ENCODE measurements at places on chromosomes 1 and 21.

GRCh38 chr1:221620437-221621384 lies 121.2 kb downstream of the DUSP10 start:
- no peak for DNase-seq

- no peak for DNase-seq
Measured at GRCh38 chr1:153217212-153217611, at the start of gene PRR9. TSS of gene PRR9 (plus strand) at chr1:153217584. CDS start at chr1:153218145, 561 bp downstream.

- DNase-seq = no peak
Measured at GRCh38 chr1:30885570-30886522, 22.7 kb downstream of the SDC3 start.

- peak; percentile 35 for DNase-seq
Measured at GRCh38 chr1:76095802-76096201, 21.3 kb downstream of the ST6GALNAC3 start.

DNA sequence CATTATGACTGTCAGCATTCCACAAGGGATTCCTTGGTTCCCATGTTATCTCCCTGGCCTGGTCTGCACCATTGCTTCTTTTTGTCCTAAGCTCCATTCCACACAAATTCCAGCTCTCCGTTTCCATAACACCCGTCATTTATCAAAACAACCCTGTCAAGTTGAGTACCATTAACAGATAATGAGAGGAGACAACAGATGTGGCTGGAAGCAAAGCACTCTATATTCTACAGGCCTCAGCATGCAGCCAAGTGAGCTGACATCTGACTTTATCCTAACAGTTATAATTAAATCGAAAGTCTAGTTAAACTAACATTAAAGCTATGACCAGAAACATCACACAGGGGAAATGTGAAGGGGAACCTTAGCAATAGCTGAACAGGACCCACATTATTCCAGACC lies 110.4 kb downstream of the RERE start:
- DNase-seq = peak; percentile 66

- DNase-seq = no peak
Measured at GRCh38 chr1:117268535-117269455, 58.1 kb upstream of the VTCN1 start.

DNA sequence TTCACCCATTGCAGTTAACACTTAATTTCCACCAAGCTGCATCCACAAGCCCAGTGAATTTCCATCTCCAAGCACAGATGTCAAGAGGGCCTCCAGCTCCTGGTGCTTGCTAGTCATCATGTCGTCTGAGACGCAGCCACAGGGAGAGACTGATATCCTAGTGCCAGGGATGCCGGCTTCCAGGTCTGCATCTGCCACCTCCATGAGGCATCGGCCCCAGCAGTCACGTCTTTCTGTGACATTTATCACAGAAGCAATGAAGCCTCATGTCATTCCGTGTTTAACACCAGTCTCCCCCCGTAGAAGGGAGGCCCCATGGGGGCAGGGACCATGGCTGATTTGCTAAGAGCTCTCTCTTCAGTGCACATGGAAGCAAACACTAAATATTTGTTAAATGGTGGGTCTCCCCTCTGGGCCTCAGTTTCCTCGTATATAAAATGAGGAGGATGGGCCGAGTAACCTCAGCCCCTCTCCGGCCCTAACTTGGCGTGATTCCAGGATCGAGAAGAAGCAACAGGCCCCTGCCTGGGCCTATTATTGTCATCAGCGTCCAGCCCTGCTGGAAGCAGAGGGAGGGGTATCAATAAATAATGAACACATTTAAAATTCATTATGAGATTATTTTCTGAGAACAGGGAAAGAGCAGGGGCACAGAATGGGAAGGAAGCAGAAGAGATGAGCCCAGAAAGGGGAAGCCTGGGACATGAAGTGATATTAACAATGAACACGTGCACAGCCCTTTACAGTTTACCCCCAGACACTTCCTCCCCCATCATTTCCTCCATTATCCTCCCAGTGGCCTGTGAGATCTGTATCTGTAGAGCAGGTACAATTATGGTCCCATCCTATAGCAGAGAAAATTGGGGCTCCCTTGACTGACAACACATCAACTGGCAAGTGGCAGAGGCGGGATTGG lies 837 bp upstream of the C1QB start:
- DNase-seq = no peak

GRCh38 chr1:5907966-5908365 lies 84.3 kb downstream of the NPHP4 start:
- no peak for DNase-seq

DNA sequence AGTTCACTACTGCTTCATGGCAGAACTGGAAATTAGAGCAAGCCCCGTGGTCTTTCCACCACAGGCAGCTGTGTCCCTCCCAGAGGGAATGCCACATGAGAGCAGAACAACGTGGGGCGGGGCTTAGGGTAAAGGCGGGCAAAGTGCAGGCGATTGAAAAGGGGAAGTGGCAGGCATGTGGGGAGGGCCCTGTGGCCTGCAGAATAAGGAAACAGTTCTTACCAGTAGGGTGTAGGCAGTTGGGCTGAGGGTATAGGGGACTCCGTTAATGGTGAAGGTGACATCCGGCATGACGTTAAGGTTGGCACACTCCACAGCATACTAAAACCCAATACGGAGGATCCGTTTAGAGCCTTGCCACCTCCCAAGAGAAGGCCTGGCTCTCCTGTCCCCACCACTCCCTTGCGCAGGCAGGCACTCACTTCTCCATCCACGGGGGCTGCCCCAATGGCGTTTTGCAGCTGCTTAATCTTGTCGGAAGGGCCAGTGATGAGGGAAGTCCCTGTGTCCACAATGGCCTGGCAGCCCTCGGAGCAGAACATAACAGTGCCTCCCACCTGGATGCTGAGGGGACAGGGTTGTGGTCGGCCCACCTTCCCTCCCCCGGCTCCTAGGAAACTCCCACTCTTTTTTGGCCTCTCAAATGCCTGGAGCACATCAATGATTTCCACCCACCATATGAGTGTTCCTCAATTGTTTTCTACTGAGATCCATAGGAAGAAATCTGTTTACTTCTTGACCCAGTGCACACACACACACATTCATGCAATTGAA lies 9.1 kb upstream of the RAB7B start:
- DNase-seq = peak; percentile 7

GRCh38 chr1:234921266-234922062 lies 207.2 kb downstream of the TOMM20 start:
- DNase-seq = no peak

DNA sequence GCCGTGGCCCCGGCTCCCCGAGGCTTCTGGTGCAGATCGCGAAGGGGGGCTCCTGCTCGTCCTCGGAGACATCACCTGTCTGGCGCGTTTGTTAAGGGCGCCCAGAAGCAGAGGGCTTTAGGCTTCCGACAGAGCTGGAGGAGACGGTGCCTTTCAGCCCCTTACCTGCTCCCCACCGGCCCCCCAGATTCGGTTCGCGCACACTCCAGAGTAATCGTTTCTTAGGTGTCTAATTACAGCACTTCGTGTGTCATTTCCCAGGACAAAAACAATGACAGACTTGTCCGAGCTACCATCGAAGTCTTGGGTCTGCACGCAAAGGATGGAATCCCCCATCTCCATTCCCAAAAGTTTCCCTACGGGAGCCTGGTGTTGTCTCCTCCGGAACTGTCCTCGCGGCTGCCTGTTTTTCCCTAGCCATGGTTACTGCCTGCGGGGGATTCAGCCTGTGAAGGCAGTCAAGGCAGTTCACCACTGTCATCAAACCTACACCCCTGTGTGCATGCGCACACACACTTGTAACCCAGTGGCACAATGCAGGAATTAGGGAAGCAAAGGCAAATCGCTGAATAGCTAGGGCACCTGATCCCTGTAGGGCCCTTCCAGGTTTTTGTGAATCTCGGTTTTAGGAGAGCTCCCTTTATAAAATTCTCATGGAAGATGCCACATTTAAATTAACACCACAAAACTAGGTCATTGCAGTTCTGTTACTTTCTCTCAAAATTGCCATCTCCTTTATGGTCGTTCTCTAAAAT lies 738 bp upstream of the CDC42BPA start:
- peak; percentile 56 for DNase-seq

GRCh38 chr1:214300149-214300780 lies 19.3 kb downstream of the SMYD2 start:
- DNase-seq = no peak

- DNase-seq = no peak
Measured at GRCh38 chr1:21324368-21325141, 34.3 kb upstream of the ECE1 start.

DNA sequence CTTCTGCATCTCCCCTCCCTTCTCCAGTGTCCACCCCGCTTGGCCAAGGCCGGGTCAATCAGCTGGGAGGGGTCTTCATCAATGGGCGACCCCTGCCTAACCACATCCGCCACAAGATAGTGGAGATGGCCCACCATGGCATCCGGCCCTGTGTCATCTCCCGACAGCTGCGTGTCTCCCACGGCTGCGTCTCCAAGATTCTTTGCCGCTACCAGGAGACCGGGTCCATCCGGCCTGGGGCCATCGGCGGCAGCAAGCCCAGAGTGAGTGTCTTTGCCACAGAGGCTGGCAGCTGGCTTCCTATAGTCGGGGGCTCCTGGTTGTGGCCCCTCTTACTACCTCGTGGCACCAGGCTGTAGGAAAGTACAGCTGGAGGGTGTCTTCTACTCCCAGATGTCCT lies 3.6 kb downstream of the PAX7 start:
- no peak for DNase-seq

DNA sequence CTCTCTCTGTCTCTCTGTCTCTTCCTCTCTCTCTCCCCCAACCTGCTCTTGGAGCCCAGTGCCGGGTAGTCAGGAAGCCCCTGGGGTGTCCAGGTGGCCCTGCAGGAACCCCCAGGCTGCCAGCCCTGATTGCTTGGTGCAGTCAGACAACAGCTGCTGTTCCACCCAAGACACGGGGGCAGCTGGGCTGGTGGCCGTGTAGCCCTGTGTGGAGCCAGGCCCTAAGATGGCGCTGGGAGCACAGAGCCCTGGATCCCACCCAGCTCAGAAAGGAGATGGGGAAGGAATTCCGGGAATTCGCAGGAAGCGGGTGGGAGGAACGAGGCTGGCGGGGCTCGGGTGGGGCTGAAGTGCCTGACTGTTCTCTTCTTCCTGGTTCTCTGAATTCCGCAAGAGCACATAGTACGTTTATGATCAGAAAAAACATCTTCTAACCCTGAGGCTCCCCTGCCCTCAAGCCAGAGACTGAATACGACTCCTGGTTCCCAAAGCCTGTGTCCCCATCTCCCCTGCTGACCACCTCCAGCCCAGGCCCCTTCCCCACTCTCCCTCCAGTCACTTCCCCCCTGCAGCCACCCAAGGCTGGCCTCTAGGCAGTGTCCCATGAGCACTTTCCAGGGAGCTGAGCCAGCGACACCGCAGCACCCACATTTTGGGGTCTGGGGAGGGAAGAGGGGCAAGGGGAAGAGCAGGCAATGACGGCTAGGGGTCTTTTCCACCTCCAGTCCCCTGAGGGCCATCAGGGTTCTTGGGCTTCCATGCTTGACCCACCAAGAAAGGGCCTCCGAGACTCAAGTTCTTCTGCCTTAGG lies 55.0 kb downstream of the WNT9A start:
- no peak for DNase-seq

- no peak for DNase-seq
Measured at GRCh38 chr1:223188618-223189356, 45.7 kb upstream of the TLR5 start.

DNA sequence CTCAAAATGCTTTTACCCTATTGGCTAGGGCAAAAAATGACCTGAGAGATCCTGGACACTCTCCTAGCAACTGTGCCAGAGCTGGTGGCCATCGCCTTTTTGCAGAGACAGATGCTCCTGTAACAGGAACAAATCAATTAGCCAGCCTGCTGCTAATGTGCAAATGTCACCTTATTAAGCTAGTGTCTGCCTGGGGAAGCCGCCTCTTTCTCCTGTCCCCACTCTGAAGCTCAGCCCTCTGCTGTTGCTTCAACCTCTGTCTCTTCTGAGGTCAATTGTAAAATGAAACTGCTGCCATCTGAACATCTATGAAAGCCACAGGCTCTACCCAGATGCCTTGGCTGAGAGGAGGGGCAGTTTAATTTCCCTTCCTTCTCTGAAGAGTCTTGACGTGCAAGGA lies 85.5 kb upstream of the CACNA1E start:
- no peak for DNase-seq

DNA sequence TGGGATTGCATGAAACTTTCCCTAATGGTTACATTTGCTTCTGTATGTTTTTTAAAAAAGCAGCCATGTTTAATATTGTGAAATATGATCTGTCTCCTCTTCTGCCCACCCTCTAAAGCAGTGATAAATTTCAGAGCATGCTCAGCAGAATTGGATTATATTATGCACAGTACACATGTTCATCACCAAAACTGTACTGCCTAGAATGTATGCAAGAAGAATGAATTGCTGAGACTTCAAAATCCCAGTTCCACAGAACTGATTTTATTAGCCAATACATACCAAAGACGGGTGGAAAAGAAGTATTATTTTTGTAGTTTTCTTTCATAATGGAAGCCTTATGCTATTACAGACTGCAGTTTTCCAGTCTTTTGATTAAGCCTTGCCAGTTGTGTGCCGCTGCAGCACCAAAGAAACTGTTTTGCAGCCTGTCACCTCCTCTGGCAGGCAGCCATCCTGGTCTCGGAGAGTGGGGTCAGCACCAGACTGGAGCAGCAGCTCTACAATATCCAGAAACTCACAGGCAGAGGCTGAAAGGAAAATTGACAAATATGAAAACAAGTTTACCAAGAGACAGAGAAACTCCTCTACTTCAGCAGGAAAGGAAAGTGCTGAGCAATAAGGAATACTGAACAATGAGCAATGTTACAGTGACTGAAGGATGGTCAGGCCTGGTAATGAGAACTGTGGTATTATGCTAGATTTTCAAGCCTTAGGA lies 58.1 kb downstream of the LHX4 start:
- DNase-seq = no peak

DNA sequence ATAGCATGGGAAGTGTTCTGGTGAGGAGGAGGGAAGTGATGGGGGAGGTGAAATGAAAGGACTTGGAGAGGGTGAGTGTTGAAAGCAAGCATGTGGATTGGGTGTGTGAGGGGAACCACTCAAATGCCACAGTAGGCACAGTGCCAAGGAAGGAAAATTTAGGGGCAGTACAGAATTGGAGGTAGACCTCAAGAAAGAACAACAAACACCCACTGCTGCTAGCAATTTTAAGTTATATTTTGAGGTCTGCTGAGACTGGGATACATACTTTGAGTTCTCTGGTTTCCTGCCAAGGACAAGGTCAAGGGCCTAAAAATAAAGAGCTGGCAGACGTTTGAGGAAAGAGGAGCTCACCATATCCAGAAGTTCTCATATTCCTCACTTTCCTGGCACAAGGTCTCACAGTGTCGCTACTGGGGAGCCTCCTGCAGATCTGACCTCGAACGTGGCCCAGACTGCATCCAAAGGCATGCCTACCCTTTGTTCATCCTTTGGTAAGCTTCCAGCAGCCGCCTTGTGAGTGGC lies 104.0 kb downstream of the BRINP2 start:
- no peak for DNase-seq

GRCh38 chr21:45403133-45403824 lies 1.7 kb upstream of the COL18A1 start:
- no peak for DNase-seq

GRCh38 chr1:161946071-161946987 lies 77.3 kb downstream of the OLFML2B start:
- no peak for DNase-seq
